ENCODE measurements at places on chromosomes 5 and 9.

DNA sequence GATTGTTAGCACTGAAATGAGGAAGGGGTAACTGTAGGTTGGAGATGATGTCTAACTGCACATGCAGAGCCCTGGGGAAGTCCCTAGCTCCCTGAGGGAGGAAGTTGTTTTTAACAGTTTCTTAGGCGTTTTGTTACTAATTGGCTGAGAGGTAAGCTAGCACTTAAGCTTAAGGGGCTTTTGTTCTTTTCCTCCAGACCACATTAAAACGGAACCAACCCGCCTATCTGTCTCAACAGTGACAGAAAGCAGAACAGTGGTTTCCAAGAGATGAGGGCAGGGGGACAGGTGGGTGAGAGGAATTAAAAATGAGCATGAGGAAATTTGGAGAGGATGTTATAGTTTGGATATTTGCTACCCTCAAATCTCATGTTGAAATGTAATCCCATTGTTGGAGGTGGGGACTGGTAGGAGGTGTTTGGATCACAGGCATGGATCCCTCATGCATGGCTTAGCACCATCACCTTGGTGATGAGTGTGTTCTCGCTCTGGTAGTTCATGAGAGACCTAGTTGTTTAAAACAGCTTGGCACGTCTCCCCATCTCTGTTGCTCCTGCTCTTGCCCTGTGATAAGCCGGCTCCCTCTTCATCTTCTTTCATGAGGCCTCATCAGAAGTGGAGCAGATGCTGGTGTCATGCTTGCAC lies 38.9 kb downstream of the LYRM7 start:
- no peak for DNase-seq

- DNase-seq = no peak
These were observed 19.6 kb downstream of the IRX1 start for GRCh38 chr5:3615217-3615616.

DNA sequence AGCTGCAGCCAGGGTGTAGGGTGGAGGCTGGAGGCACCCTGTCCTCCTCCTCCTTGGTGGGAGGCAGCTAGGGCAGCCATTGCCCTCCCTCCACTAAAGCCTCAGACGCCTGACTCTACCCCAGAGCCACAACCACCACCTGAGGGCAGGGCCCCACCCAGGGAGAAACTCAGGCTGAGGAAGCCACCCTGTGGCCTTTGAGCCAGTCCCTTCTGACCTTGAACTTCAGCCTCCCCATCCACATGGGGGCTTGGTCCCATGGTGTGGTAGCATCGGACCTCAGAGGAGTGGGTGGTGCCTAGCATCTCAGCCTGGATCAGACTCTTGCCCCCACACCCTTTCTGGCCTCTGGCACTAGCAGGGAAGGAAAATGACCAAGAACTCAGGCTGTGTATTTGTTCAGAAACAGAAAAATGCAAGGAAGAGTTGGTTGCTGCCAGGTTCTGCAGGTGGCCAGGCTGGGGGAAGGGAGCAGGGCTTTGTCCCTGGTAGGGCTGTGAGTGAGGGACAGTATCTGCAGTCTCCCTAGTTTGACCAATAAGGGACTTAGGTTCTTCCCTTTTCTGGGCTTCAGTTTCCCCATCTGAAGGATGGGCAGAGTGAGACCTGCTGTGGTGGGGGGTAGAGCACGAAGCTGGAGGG lies 3.2 kb downstream of the DAB2IP start:
- no peak for DNase-seq

- DNase-seq = no peak
These were observed 42.1 kb upstream of the SUB1 start for GRCh38 chr5:32543291-32543690.

DNA sequence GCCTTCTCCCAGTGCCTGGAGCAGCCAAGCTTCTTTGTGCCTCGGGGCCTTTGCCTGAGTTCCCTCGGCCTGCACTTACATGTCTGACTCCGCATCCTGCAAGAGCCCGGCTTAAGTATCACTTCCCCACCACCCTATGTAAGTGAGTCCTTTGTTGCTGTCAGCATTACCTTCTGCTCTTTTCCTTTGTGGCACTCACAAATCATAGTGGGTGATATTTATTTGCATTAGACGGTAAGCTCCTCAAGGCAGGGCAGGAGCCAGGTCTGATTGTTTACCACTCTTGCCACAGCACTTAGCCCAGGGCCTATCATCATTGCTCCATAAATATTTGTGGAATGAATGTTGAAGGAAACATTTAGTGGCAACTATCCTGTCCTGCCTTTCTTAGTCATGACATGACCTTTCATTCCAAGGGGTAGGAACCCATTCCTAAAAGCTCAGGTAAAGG lies 4.8 kb downstream of the GM2A start:
- DNase-seq = no peak

GRCh38 chr5:136164226-136164625 lies 28.7 kb downstream of the SMIM32 start:
- DNase-seq = no peak

GRCh38 chr9:87086221-87086818 lies 139.0 kb upstream of the GAS1 start:
- no peak for DNase-seq

DNA sequence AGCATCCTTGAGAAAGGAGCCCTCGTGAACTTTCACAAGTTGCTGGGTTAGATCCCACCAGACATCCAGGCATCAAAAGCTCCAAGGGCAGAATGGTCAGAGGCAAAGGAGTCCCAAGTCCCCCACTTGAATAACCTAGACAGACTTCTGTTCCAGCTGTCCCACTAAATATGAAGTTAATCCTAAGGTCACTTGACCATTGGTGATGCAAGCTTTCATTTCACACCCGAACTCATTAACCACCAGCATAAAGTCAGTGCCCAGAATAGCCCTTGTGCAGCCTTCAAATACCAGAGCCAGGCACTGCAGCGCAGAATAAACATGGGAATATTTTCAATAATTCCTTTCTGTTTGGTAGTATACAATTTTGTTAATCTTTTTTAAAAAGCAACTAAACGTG lies 28.9 kb downstream of the OXCT1 start:
- DNase-seq = no peak

DNA sequence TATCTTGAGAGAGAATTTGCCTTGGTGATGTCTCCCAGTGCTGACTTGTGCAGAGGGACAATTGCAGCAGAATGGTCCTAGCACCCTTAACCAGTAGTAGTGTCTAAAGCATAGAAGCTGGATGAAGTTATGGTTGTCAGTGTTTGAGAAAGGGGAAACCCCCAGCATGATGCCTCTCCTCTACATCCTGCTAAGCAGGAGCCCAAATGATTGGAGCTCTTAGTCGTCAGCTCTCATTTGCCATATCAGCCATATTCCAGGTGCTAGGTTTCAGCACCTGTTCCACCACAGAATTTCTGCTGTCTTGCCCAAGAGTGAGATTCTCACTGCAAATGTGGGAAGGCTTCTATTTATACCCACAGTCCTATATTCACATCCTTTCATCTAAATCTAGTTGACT lies 43.7 kb upstream of the RFX3 start:
- no peak for DNase-seq

DNA sequence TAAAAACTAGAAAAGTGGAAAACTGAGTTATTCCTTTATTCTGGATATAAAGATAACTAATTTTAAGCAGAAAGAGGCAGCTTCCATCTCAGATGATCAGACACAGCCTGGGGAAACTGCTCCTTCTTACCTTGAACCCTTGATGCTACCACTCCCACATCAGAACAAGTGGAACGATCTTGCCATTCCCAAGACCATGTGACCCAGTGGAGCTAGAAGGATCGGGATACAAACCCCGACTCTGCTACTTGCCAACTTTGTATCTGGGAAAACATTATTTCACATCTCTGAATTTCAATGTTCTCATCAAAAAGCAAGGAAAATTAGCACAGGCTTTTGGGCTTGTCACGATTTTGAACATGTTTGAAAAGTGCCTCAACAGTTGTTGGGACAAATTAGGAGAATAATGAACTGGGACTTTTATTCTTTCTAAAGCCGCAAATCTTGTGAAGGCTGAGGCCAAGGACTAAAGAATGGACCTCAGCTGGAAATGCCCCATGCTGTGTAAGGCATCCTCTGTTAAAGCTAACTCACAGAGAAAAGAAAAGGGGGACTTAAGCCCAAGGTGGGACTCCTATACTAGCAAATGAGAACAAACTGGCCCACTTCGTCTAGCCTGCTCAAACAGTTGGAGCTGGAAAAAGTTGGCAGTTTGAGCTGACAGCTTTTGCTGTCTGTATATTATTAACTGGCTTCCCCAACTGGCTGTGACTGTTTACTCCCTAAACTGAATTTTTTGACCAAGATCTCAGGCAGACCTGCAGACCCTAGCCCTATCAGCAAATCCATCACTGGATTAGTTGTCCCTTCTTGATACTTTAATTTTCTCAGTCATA lies 552.3 kb downstream of the EFNA5 start:
- no peak for DNase-seq

- peak; percentile 50 for DNase-seq
These were observed 49.2 kb downstream of the EQTN start for GRCh38 chr9:27247756-27248155.

GRCh38 chr9:94819161-94819687 lies 92.7 kb downstream of the AOPEP start:
- DNase-seq = peak; percentile 45

- DNase-seq = no peak
These were observed 85.4 kb downstream of the GLIS3 start for GRCh38 chr9:4214486-4214885.

- DNase-seq = peak; percentile 49
These were observed 52.7 kb downstream of the MSX2 start for GRCh38 chr5:174777111-174777510.

- no peak for DNase-seq
These were observed 193.9 kb downstream of the MEF2C start for GRCh38 chr5:88688984-88689667.

DNA sequence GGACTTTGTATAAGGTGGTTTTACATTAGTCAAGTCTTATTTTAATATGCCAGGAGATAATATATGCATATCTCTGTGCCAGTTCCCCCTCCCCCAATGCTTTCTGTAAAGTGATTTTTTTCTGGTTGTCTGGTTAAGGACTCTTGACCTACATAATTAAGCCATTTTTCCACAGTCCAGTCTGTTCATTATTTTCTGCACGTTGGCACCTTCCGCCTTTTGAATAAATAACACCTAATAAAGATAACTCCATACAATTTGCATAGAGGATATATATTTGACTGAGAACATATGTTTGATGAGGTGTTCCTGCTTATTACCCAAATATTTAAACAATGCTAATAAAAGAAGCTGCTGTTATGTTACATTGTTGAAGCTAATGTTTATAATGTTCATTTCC lies 320.9 kb downstream of the DMAC1 start:
- DNase-seq = no peak

DNA sequence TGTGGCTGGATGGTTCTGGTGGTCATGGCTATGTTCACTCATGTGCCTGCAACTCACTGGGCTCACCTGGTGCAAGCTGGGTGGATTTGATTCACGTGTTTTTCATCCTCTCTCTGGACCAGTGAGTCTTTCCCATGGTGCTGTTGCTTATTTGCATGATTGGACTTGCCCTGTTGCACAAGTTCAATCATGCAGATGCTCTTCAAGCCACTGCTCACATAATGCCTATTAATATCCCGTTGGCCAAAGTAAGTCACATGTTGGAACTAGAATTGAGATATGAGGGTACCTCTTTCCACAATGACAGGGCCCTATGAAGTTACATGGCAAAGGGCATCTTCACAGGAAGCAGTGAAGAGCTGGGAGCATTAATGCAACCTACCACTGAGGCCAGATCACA lies 26.5 kb upstream of the MROH2B start:
- DNase-seq = no peak
